ENCODE measurements at places on chromosomes 1 and 21.
A peak's percentile ranks its signal among the peaks of the same experiment; 100 is the strongest.

- no peak for DNase-seq
Observed at GRCh38 chr1:232044728-232045127, 418.1 kb downstream of the DISC1 start.

DNA sequence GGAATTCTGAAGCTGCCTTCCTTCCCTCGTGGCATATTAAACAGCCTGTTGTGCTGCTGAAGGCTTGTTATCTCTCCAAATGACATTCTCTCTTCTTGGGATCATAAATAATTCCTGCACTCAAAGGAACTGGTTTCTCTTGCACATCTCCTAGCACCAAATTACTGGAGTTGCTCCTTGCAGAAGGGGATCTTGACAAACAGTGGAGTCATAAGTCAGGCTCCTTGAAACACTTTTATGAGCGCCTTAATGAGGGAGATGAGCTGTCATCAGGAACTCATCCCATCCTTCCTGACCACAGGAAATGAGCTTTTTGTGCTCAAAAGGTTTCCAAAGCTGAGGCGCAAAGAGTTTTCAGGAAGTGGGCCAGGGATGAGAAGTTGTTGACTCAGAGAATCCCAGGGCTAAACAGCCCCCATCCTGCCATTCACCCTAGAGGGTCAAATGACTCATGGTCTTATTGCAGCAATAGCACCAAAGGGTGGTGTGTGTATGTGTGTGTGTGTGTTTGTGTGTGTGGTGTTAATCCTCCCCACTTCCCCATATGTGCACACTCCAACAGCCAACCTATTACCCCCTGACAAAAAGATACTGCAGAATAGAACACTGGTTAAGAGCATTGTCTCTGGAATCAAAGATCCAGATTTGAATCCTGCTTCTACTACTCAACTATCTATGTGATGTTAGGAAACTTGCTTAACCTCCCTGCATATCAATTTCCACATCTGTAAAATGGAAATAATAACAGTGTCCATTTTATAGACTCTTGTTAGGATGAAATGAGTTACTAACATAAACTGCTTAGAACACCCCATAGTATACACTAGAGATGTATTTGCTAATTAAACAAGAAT is 2.8 kb upstream of the PHC2 start:
- no peak for DNase-seq

- DNase-seq, result no peak
Observed at GRCh38 chr1:91325456-91325855, 79.2 kb downstream of the HFM1 start.

DNA sequence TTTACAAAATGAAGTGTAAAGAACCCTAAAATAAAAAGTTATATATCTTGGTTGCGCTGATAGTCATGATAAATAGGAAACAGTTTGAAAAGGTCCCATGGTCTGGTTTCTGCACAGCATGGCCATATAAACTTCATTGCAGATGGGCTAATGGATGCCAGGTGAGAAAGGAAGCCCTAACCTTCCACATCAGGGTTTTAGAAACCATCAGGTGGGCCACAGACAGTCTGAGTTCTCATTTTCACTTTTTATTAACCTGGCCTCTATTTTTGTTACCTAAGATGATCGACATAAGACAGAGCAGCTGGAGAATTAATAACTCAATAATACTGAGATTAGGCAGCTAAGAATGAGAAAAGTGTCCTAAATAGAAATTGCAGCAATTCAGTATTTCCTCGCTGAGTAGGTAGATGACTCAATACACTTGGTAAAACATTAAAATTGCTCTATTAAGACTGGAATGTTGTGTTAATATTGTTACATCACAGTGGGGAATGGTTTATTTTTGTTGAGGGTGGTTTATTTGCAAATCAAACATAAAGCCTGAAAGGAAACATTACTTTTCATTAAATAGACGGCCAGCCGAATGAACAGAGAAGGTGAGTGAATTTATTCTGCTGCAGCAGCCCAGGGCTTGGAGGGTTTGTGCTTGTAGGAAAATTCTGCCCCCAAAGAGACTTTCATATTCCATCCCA is 21.1 kb downstream of the C1orf21 start:
- no peak for DNase-seq

GRCh38 chr1:30488324-30488913 is 235.0 kb downstream of the MATN1 start:
- no peak for DNase-seq

- DNase-seq, result no peak
Observed at GRCh38 chr21:43333298-43334062, 93.5 kb downstream of the SIK1 start.

DNA sequence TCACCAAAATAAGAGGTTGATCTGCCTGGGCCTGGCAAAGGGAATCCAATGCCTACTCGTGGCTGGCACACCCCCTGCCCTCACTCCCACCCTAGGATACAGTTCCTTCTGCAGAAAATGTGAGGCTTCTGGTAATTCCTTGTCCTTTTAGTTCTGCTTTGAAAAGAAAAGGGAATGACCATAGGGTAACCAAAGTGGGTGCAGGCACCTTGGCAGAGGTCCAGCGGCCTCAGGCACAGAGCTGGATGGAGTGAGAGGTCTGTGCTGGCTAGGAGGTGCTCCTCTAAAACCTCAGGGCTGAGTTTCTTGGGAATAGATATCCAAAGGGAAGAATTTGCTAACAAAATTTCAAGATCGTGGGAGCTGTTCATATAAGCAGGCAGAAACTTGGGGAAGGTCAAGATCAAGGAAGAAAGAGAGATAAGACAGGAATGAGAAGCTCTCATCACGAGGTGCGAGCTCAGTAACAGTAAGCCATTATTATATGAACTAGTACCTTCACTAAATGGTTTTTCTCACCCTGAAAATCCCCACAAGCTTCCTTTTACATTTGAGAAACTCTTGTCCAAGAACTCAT is 293.1 kb upstream of the LYPLAL1 start:
- DNase-seq, result no peak

DNA sequence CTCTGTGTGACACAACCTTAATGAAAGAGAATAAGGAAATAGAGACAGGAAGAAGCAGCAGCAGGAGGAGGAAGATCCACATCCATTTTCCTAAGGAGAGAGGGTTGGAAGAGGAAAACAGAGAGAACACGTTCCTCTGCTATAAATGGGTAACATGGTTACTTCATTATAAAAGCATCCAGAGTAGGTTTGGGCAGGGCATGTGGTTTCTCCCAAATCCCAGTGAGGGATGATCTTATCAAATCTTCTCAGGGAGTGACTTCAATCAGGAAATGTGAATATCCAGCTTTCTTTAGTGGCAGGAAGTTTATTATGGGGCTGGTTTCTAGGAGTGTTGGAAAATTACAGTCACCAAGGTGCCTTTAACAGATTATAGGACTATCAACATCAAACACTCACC is 11.1 kb downstream of the CYP2J2 start:
- no peak for DNase-seq

DNA sequence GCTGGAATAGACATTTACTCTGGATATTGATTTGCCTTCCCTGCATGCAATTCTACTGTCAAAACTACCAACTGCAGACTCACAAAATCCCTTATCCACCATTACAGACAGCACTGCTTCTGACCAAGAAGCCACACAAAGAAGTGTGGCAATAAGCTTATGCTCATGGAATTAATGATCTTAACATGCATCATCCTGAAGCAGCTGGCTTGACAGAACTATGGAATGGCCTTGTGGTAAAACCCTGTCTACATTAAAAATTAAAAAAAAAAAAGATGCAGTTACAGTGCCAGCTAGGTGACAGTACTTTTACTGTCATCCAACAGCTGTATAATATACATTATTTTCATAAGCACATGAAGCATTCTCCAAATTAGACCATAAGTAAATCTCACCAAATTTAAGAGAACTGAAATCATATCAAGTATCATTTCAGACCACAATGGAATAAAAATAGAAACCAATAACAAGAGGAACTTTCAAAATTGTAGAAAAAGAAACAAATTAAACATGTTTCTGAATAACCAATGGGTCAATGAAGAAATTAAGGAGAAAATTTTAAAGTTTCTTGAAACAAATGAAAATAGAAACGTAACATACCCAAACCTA is 70.7 kb downstream of the SCMH1 start:
- no peak for DNase-seq

DNA sequence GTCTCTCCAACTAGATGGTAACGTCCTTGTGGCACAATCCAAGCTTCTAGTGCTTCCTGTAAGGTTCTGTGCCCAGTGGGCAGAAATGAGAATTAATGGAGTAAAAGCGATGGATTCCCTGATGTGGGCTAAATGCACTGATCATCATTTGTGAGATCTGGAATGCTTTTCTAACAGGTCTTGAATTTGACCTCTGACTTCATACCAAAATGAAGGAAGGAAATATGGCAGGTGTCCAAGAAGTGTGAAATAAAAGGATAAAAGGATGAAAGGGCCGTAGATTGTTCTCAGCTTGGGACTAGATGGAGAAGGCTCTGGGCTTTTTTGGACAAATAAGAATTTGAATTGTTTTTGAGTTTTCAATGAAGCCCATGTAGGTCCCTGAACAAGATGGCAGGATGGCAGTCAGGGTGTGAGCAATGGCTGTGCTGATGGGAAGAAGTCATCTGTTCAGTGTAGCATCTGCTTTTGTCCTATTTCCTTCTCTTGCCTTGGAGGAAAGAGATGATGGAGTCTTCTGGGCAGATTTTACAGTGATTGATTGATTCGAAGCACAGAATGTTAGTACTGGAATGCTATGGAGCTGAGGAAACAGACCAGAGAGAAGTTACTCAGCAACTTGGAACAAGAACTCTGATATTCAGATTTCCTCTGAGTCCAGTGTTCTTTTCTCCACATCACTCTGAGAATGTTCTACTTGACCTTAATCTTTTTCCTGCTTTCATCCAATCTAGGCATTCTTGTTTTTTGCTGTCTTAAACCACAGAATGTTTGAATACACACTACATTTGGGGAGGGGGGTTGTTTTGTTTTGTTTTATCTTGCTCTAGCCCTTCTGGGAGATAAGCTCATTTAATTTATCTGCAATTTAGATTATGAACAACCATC is 286.0 kb downstream of the HLX start:
- DNase-seq, result no peak

DNA sequence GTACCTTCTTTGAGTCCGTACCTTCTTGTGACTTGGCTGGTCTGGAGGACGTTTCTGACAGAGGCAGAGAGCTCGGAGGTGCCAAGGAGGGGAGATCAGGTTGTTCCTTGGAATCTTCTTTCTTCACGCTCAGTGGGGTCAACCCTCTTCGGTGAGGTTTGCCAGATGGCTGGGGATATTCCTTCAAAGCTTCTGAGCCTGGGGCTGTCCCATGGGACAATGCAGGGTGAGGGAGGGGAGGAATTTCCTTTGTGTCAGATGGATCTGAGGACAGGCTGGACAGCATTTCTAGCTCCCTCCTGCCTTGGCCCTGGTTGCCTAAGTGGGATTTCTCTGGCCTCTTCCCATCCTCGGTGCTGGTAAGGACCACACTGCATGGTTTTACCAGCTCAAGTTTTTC is 95.5 kb upstream of the EDN2 start:
- no peak for DNase-seq

- DNase-seq, result no peak
Observed at GRCh38 chr1:205813755-205814058, 709 bp upstream of the SLC41A1 start.

GRCh38 chr1:63323865-63324778 is 1.8 kb downstream of the FOXD3 start:
- no peak for DNase-seq

GRCh38 chr1:178651742-178652141 is 73.3 kb upstream of the RALGPS2 start:
- no peak for DNase-seq

DNA sequence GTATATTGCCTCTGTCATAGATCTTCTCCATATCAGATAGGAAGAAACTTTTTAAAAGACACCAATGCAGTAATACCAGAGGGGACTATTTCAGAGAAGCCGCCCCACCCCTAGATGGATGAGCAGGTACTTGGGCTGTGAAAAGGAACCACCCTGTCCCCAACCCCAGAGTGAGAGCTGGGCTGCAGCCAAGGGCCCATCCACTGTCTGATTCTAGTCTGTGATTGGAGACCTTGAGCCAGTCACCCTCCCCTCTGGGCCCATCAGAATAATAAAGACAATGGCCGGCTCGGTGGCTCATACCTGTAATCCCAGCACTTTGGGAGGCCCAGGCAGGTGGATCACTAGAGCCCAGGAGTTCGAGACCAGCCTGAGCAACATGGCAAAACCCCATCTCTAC is 5.0 kb downstream of the CLEC20A start:
- no peak for DNase-seq

DNA sequence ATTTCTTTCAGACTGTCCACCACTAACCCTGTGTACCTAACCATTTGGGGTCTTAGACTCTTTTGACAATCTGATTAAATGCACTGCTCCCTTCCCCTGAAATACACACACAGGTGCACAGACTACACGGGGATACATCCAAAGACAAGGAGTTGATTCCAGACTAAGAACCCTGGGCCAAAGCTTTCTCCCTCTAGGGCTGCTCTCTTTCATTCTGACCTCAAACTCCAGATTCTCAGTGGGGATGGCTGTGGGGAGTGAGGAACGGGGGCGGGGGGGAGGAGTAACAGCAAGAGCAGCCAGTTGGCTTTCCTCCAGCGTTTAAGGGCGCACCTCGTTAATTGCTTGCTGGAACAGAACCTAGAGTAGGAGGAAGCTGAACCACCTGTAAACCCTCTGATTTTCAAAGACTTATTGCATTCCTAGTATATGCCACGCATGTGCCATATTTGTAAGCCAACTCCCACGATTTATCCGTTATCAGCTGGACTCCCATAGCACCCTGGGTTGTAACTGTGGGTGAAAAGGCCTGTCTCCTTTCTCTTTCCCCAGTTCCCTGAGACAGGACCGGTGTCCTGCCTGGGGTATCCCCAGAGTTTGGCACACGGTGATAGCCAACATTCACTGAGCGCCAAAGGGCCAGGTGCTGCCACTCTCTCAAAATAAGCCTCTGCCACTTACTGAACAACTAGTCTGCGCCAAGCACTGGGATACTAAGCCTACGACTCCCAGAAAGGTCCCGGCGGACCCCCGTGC is 920 bp downstream of the MTHFR start:
- DNase-seq, result no peak

- peak; percentile 90 for DNase-seq
Observed at GRCh38 chr1:15975805-15976680, at the start of gene ZBTB17. Gene ZBTB17 (minus strand): TSS chr1:15976101. CDS start chr1:15948495, 27,606 bp downstream.

DNA sequence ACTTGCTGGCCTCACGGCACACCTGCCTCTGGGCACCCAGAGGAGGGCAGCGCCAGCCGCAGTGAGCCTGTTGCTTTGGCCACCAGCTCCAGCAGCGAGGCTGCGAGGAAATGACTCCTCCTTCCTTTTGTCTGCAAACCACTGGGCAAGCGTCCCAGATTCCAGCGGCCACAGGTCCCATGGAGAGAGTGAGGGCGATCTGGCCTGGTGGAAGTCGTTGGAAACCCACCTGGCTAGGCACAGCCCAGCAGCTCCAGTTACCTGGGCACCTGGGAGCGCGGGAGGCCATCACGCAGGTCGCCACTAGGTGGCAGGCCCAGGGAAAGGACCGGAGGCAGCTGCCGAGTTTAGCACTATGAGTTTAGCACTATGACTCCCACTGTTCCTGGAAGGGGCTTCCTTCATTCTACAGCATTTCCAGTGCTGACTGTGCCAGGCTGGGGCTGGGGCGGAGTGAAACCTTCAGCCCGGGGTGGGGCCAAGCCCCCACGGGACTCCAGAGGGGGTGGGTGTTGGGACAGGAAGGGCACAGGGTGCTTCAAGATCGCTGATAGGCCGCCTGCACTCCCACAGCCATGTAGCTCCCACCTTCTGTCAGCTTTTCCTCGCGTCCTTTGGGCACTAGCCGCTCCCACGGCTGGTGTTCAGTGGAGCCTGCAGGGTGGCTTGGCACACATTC is 1.1 kb upstream of the ESPN start:
- DNase-seq, result no peak

- DNase-seq, result no peak
Observed at GRCh38 chr1:43373066-43373940, 5.5 kb upstream of the ELOVL1 start.

Measured in iPS DF 6.9 (cell line).